Activated T-cell treated with anti-CD3 and anti-CD28 coated beads for 24 hours (primary cell): ENCODE measurements at places on chromosomes 13 and 19.

- DNase-seq = no peak
Measured at GRCh38 chr13:32976056-32976805, 40.0 kb upstream of the KL start.

DNA sequence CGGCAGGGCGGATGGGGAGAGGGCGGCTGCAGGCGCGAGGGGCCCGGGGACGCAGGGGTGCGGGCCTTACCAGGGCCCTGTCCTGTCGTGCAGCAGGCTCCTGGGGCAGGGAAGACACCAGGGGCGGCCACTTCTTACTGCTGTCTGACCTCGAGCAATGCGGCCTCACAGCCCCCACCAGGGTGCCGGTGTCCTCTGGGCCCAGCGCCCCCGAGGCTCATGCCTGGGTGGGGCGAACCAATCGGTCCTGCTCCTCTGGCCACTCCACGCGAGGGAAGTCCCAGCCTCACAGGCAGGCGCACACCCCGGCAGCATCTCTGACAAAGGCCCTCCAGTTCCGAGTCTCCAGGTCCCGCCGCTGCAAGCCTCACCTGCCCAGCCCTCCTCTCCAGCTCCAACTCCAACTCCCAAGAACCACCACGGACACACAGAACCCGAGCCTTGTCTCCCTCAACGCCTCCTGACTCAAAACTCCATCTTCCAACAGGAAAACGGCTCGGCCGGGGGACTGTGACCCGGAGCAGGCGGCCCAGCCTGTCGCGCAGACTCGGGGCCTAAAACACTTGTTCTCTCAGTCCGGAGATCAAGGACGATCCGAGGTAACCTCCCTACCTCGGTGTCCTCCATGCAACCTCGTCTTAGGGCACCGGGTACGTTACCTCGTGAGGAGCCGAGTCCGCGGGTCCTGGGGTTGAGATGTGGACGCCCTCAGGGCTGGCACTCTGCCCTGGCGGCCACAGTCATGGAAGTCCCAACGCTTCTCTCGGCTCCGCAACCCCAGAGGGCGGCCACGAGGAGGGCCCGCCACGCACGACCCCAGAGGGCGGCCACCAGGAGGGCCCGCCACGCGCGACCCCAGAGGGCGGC lies 6.5 kb downstream of the FGF22 start:
- DNase-seq = no peak

- no peak for DNase-seq
Measured at GRCh38 chr19:55109527-55110291, 7.7 kb downstream of the PPP1R12C start.

DNA sequence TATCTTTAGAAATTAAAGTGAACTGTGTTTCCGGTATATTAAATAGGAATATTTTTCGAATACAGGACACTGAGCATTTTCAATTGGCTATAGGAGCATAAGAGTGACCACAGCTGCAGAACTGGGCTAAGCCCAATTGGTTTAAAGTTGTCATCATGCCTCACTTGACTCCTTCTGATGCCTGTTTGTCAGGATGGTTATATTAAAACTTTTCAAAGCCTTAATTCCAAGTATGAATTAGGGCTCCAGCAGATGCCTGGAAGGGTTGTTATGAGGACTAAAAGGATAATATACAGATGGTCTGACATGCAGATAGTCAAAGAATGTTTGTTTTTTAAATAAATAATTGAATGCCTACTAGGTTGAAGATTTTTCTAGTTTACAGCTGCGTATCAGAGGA lies 100.0 kb downstream of the LMO7 start:
- DNase-seq = no peak

DNA sequence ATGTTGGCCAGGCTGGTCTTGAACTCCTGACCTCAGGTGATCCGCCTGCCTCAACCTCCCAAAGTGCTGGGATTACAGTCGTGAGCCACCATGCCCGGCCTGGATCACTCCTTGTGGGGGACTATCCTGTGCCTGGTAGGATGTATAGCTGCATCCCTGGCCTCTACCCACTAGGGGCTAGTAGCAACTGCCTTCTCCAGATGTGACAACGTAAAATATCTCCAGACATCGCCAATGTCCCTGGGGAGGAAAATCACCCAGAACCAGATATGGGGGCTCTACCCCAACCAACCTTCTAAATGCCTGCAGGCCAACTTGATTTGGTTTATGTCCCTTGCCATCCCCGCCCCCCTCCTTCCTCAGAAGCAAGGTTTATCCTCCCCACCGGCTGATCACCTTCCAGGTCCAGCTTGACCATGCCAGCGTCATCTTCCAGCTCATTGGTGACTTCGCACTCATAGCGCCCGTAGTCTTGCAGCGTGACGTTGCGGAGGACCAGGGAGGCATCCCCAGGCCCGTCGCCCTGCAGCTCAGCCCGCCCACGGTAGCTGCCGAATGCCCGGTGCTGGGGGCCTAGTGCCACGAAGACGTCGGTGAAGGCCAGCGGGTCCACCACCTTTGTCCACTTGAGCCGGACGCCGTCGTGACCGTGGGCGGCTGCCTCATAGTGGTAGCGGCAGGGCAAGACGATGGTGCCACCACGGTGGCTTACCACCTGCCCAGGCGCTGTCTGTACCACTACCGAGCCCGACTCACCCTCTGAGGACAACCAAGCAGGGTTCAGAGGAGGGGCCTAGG lies 12.5 kb downstream of the TM6SF2 start:
- no peak for DNase-seq

- DNase-seq = no peak
Measured at GRCh38 chr13:100512422-100512821, 76.2 kb downstream of the GGACT start.

DNA sequence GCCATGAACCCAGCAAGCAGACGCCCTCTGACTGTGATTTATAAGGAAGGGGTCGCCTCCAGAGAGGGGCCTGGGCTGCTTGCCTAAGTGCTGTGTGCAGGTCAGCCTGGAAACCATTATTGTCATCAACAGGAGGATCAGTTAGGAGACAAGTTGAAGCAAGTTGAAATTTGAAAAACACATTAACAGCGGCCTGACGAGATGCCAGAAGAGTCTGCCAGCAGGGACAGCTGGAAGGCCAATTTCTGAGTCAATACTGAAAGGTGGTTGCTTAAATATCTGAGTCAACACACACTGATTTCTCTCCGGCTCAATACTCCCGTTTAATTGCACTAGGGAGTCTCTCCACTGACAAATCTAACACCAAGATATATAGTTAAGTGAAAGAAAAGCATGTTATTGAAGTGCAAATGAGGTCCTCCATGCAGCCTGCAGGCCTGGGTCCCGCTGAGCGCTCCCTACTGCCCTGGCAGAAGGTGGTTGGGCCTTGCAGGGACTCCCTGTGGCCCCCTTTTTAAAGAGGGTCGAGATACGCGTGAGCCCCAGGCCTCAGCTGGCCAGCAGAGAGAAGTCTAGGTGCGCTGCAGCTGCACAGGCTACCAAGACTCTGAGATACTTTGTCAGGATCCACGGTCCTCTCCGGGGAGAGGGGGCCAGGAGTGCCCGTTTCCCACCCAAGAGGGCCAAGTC lies 91.1 kb downstream of the RNASEH2B start:
- DNase-seq = no peak

DNA sequence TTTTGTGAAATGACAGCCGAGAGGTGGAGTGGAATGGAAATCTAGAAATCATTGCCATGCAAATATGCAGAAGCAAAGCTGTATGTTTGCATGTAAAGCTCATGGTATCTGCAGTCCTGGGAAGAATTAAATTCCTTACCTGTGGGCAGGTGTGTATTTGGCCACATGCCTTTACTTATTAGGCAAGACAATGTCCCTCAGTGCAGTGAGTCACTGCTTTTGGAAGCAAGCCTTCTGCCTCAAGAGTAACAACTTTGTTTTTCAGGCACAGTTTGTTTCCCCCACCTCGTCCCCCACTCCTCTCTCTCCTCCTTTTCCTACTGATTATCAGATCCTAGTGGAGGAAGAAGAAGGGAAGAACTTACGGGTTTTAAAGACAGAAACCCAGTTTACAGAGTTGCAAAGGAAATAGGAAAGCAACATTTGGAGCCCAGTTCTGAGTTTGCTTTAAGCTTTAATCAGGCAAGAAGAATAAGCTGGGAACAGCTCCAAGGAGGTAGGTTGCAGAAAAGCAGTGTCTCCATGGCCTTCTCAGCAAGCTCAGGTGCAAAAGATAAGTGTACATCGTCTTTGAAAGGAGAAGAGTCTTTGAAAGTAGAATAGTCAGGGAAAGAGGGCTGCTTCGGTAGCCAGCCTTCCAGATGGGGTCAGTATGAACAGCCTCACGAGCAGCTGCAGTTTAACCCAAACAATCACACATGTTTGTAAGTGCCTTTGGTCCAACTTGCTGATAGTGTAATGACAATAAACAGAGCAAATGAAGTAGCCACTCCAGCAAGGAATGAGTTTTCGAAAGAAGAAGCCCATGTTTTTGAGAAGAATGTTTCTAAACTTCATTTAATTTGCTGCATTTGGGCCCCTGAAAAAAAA lies 190.1 kb downstream of the KLF5 start:
- DNase-seq = no peak

DNA sequence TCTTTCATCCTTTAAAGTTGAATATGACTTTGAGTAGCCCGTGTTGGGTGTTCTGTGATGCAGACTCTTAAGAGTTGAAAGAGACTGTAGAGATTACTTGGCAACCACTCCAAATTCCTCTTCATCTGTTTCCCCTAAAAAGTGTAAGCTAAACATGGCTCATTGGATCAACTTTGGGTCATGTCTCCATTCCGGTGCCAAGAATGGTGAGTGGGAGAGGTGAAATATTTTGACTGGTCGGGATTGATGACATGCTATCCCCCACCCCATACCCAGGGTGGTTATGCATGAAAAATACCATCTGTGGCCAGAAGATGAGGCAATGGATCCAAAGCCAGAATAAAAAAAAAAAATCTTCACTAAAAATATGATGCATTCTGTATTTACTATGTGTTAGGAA lies 281.3 kb upstream of the SOX21 start:
- DNase-seq = no peak

DNA sequence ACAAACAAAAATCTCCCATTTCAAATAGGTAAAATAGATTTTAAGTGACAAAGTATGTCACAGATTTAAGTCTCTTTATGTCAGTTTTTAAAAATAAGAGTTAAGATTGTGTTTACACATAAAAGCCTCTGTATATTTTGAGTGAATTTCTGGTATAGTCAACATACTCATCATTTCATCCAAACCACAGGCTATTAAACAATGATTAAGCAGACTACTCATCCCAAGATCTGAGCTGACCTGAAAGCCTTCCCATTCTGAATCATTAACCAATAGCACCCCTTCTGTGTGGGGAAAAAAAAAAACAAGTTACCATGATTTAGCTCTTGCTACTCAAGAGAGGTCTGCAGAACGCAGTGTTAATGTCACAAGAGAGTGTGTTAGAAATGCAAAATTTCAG lies 284.4 kb upstream of the NBEA start:
- DNase-seq = no peak

DNA sequence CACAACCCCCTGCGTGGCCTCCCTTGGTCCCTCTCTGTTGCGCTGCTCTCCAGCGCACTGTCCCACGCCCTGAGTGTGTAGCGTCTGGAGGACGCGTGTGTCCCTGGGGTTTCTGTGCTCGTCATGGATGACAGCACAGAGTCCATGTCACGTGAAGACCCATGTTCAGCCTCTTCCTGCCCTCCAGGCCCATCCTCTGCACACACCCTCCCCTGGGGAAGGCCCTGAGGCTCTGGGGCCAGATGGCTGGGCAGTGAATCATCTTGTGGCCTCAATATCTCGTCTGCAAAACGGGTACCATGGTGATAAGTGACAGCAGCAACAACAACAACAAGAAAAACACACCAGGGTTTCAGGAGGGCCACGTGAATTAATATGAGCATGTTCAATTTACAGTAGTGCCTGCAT lies 71.5 kb upstream of the ARHGEF7 start:
- no peak for DNase-seq

DNA sequence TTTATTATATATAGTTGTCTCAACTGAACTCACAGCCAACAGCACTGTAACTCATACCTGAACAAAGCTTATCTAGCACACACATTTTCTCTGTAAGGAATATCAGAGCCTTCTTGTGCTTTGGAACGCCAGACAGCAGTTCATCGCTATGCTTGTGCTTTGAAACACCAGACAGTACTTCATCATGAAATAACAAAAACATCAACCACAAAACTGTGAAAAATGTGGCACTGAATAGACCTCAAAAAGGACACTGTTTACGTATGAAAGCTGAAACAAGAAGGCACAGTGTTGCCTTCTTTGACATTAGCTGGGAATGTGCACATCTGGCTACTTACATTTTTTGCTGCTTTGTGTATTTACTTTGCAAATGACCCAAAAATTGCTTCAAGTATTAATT lies 160.2 kb downstream of the PDS5B start:
- no peak for DNase-seq

GRCh38 chr13:85278851-85279250 lies 520.4 kb downstream of the SLITRK6 start:
- DNase-seq = no peak

DNA sequence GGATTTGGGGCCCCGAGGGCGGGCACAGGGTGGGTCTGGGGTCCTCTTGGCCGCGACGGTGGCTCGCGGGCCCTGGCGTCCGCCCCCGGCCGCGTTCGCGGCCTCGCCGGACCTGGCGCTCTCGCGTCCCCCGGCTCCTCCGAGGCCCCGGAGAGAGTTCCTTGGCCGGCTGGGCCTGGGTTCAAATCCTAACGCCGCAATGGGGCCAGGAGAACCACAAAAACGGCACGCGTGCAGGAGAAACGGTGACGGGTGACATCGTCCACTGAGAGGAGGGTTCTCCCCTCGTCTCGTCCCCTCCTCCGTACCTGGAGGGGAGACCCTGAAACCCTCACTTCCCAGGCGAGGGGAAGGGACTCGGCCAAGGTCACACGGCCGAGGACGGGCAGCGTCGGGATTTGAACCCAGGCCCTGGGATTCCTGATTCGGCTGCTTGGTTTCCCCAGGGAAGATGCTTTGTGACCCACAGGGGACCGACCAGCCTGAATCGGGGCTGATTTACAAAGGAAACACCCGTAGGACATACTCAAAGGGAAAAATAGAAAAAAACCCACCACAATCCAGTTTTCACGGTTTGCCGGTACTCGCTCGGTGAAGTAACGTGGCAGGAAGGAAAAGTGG lies 624 bp downstream of the SAFB start:
- no peak for DNase-seq

GRCh38 chr13:75410207-75410606 lies 71.8 kb downstream of the TBC1D4 start:
- no peak for DNase-seq

GRCh38 chr13:92767468-92767867 lies 459.1 kb upstream of the GPC6 start:
- no peak for DNase-seq

DNA sequence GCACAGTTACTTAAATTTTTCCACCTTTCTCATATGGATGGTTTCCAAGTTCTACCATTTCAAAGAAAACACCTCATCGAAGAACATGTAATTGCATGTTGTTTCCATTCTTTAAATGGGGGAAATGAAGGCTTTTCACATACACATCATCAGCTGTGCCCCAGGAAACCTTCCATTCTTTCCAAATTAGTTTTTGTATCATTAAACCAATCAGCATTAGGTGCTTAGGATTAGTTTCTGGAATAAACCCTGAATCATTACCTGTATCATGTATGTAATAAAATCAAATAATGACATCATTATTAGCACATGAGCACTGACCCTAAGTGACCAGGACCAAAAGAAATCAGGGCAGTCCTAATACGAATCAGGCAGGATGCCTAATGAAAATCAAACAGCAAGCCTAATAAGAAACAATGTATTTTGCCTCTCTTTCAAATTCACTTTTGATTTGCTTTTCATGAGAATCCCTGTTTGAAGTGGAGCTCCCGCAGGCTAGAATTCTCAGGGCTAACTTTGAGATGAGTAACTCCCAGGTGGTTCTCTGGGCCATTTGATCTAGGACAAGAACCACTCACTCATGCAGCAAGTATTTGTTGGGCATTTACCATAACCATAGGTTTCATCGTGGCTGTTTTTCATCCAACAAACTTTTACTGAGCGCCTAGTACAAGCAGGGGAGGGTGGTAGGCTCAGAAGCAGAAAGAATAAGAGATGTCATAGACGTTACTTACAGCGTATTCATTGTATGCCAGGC lies 89.2 kb downstream of the MZT1 start:
- no peak for DNase-seq
